ENCODE measurements at places on chromosomes 4 and X. TPM values are rescaled to one million over a fixed set of nuclear protein-coding genes. Genes with fewer than 3 reads are reported as not detected.
A peak's percentile ranks its signal among the peaks of the same experiment; 100 is the strongest.

GRCh38 chrX:151711787-151712186, 4.0 kb upstream of the FATE1 start:
- no peak for DNase-seq

DNA sequence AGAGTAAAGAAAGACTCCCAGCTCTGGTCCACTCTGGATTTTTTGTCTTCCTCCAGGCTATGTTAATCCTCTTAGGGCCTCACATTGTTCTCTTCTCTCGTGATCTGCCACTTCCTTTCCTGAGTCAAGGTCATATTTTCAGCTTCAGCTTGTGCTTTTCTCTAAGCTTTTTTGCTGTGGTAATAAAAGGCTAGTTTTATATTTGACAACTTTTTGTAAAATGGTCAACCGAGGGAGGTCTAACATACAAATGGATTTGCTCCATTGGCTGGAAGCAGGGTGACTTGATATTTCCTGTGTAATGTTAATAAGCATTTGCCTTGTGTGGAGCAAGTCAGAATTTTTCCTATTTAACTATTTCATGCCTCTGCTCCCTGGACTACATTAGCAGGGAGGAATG, 239.7 kb downstream of the RAB28 start:
- DNase-seq = no peak

Gene FAM156A
- total RNA-seq = 20.6 TPM

- no peak for DNase-seq
Observed at GRCh38 chr4:155946486-155946885, 7.2 kb downstream of the CTSO start.

DNA sequence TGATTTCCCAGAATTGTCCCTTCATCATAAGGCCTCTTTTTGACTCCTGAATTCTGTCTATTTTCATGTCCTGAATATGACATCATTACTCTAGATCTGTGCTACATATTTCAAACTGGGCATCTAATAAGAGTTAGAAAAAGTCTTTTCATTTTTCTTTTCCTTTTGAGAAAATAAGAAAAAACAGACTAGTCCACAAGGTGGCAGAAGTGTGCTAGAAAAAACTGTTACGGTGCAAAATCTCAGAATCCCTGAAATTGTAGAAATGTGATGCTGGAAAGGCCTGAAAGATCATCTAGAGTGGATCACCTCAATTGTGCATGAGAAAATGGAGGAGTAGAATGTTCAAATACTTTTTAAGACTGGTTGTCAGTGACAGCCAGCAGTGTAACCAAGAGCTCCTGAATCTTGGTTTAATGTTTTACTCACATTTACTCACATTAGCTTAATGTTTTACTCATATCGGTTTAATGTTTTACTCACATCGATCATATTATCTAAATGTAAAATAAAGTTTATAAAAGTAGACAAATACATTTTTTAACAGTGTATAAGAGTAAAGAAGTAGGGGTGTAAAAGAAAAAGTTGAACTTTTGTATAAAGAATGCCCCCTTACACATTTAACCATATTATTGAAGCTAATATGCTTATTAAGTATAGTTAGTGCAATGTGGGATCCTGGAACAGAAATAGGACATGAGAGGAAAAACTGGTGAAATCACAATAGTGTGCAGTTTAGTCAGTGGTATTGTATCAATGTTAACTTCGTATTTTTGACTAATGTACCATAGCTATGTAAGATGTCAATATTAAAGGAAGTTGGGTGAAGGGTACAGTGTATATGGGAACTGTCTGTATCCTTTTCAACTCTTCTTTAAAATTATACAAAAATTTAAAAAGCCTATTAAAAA, 15.2 kb downstream of the ASB11 start:
- DNase-seq = no peak

- DNase-seq = no peak
Observed at GRCh38 chrX:48520976-48521352, 644 bp upstream of the EBP start.

- DNase-seq = no peak
Observed at GRCh38 chrX:70252491-70252890, 7.5 kb downstream of the P2RY4 start.

DNA sequence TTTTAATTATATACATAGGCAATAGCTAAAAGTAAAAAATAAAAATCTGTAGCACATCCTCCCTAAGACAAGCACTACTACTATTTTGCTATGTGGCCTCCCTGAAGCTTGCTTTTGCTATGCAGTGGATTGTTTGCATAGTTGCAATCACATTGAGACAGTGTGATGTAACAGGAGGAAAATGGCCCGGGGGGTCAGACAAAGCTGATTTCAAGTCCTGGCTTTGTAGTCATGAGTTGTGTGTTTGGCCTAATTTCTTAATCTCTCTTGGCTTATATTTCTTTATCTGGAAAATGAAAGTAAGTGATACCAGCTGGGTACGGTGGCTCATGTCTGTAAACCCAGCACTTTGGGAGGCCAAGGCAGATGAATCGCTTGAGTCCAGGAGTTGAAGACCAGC, 166.6 kb downstream of the LHFPL1 start:
- DNase-seq = no peak

GRCh38 chrX:40154853-40155588, 57.3 kb upstream of the BCOR start:
- peak; percentile 76 for DNase-seq

GRCh38 chr4:156677131-156677531, 294.5 kb downstream of the PDGFC start:
- DNase-seq = no peak

DNA sequence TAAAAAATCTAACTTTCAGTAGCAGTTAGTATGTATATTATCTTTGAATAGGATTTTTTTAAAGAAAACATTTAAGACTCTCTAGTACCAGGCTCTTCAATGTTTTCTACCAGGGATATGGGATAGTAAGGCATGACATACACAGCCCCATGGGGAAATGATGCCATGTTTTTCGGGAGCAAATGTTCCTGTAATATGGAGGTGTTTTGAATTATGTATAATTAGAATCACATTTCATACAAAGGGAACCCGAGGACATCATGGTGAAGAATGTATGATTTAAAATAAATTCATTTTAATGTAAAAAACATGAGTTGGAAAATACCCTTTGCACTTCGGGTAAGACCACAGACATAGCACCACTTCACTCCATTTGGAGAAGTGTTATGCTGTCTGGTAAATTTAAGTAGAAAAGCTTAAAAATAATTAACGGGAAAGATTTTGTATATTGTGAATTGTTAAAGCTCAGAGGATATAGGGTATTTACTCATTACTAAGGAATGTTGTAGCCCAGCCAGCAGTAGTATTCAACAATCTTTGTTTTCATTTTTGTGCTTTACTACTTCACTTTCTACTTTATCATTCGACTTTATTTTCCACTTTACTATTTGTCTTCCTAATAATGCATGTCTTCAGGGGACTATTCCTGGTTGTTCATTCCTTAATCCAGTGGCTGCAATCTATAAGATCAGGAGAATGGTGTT, 2050.7 kb downstream of the ARAP2 start:
- DNase-seq = no peak

- DNase-seq = peak; percentile 68
Observed at GRCh38 chr4:84965553-84966381, 723 bp downstream of the WDFY3 start.

Gene DCHS2
- total RNA-seq = 0.53 TPM

Gene WWC2
- 109 TPM for total RNA-seq

DNA sequence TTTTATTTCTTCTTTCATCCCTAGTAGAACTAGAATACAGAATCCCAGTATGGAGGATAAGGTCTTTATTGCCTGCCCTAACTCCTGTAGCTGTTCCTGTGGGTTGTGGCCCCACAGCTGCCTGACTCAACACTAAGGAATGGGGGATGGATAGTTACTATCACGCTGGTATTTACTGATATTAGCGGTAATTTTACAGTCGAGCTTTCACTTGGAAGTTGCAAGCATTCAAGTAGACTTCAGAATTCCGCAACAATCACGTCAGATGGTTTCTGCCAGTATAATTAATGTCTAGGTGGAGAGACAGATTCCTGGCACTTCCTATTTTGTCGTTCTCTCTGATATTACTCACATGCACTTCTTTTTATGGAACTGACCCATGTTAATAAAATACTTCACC, 489.8 kb downstream of the PABPC4L start:
- DNase-seq = no peak

Gene PABPC4L
- total RNA-seq = 0.56 TPM

- DNase-seq = peak; percentile 68
Observed at GRCh38 chrX:103376118-103376978, at the start of gene BEX3. TSS of gene BEX3 (plus strand) at chrX:103376538. CDS start at chrX:103377522, 984 bp downstream.

Gene IL3RA
- 59.9 TPM for total RNA-seq

Gene TMSB15A
- total RNA-seq = 1.8 TPM

GRCh38 chrX:20374900-20375438, 108.3 kb upstream of the RPS6KA3 start:
- DNase-seq = no peak

GRCh38 chr4:119984996-119985395, 81.7 kb downstream of the MAD2L1 start:
- DNase-seq = no peak

- no peak for DNase-seq
Observed at GRCh38 chr4:122082661-122083060, 69.5 kb upstream of the BLTP1 start.

Gene GAB3
- total RNA-seq = 17.4 TPM

GRCh38 chrX:24920769-24921168, 95.0 kb downstream of the ARX start:
- no peak for DNase-seq

Gene ERAS
- total RNA-seq = not detected

All from lower lobe of right lung (tissue), 2 donors.